ENCODE measurements at places on chromosomes 2 and 18.

- no peak for DNase-seq
Observed at GRCh38 chr2:226971770-226972169, 135.9 kb downstream of the RHBDD1 start.

- DNase-seq, result peak; percentile 37
Observed at GRCh38 chr2:45806563-45807358, 155.3 kb downstream of the PRKCE start.

DNA sequence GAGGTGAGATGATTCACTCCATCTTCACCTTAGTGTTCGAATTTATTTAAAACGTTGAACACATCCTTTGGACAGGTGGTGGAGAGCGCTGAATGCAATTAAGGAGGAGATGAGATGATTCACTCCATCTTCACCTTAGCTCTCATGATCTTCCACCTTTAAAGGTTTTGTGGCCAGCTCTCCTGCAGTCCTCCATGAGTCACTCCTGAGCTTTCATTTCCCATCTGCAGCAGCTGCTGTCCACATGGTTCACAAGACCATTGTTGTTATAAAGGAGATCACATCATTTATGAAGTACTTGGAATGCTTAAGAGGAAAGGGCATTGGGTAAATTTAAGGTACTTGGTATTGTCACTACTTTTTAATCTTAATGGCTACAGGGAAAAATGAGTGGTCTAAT lies 298.5 kb downstream of the PAX3 start:
- no peak for DNase-seq

- no peak for DNase-seq
Observed at GRCh38 chr18:2610549-2610948, 39.2 kb downstream of the NDC80 start.

DNA sequence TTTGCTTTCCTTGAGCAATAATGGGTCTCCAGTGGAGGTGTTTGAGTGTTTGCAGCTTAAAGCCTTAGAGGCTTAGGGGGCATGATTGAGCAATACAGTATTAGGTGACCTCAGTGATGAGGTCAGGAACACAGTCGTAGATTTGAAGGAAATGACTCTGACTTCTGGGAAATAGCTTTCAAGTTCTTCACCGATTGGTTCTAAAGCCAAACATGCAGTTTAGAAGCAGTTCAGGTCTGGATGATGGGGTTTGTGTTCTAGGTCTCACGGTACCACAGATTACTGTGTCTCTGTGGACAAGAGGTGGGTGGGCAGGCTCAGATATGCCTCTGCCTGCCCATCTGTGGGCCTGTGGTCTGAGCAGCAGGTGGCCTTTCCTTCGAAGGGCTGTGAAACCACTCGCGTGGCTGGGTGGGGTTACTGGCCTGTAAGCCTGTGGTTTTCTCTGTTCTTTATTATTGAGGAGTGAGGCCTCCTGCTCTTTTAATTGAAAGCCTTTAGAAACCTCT lies 7.8 kb downstream of the MTHFD2 start:
- peak; percentile 85 for DNase-seq

GRCh38 chr2:204279819-204280218 lies 265.5 kb upstream of the PARD3B start:
- DNase-seq, result no peak

- peak; percentile 70 for DNase-seq
Observed at GRCh38 chr2:239264492-239264837, 136.4 kb downstream of the HDAC4 start.

DNA sequence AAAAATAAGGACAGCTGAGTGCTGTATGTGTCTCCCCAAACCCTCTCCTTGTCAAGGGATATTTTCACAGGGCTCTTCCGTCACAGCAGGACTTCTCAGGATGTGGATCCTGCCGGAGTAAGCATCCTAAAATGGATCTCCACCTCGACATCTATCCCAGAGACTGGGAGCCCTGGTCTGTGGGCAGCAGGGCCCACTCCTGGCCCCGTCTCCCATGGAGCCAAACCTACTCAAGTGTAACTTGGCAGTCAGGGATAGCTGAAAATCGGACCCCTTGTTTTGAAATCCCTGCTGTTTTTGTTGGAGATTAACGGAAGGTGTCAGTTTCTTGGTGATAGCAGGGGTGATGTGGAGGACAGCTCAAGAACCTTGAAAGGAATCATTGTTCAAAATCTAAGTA lies 109.0 kb upstream of the TWIST2 start:
- DNase-seq, result no peak

GRCh38 chr2:138620431-138620830 lies 118.9 kb downstream of the SPOPL start:
- DNase-seq, result no peak

DNA sequence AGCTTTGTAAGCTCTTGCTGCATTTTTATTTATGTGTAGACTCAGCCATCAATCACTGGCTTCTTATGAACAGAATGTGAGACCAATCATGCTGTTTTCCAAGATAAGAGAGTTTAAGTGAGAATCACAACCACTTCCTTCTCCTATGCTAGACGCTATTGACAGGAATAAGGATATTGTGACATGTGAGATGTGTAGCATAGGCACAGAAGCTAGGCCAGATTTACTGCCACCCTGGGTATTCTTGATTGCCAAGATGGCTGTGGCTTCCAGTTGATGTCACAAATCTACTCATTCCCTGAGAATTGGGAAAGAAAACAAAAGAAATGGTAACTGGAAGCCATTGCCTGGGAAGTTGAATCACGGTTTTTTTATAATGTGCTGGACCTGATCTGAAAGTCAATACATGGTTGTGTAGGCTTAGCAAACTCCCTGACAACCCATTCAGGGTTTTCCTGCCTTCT lies 49.9 kb downstream of the RAB27B start:
- no peak for DNase-seq

DNA sequence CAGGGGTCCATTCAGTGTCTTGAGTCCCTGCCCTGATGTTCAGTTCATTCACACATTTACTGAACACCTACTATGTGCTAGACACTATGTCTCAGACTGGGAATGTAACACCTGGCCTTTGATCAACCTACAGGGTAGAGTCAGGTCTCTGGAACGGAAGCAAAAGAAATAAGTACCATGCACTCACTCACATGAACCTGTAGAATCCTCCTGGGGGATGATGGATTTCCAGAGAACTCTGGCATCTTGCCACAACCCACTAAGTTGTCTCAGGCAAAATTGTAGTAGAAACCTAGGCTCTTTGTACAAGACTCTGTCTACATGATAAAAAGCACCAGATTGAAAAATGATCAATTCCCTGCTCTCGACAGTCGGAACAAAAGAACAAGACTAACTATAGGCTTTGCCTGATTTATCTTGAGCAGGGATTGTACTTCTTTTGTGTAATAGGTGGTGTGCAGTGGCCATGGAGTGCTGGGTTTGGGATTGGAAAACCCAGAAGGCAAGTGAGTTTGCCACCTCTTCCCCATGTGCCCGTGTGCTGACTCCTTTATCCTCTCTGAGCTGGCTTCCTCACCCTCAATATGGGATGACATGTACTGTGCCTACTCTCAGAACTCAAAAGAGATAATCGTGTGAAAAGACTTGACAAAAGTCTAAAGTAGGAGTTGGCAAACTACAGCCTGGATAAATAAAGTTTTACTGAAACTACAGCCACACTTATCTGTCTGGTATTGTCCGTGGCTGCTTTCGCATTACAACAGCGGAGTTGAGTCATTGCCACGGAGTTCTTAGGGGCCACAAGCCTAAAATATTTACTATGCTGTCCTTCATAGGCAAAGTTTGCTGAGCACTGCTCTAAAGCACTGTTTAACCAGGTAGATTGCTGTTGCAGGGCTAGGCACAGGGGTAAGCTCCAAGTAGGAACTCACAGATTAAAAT lies 4.4 kb downstream of the CAPN14 start:
- no peak for DNase-seq

- DNase-seq, result no peak
Observed at GRCh38 chr2:156505696-156506095, 69.5 kb downstream of the GPD2 start.

DNA sequence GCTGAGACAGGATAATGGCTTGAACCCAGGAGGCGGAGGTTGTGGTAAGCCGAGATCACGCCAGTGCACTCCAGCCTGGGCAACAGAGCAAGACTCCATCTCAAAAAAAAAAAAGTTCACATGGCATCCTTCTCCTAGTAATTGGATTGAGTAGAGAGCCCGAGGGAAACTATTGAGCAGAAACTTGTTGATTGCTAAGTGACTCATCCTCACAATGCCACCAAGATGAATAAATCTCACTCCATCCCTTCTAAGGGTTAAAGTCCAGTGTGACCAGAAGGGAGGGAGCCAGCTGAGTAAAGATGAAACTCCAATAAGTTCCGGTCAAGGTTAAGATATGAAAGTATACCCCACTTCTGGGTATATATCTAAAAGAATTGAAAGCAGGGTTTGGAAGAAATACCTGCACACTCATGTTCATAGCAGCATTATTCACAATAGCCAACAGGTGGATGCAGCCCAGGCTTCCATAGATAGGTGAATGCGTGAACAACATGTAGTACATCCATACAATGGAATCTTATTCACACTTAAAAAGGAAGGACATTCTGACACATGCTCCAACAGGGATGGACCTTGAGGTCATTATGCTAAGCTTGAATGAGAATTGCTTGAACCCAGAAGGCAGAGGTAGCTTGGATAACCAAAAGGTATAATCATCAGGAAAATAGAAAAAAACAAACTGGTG lies 13.0 kb upstream of the FHL2 start:
- DNase-seq, result no peak

GRCh38 chr2:226717719-226718118 lies 81.9 kb downstream of the IRS1 start:
- no peak for DNase-seq

DNA sequence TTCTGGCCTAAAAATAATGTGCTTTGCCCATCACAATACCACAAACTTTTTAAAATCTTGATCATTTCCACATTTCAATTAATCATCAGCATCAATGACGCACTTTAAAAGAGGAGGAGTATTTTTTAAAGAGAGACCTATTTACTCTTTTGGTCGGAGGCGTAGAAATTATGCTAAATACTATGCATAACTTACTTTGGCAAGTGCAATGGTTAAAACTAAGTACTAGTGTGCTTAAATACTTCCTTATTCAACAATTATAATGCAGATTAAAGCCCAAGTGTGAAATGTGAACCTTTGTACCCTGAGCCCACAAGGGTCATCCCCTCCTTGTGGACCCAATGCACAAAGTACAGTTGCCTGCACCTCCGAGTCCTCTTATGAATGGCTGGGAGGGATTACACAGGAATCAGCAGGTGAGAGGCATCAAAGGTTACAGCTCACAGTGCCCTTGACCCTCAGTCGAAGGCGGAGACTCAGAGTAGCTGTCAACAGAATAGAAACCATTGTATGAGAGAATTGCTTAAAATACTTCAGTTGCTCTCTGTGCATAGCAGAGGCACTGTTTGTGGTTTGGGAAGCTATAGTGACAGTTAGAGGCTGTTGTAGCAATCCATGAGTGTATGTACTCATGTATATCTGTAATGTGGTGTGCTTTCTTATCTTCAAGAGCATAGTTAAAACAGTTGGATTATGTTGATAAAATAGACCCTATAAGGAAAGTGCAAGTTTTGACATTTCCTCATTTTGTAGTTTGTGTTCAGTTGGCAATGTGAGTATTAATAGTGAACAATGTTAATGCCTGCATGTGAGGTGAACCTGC lies 151.7 kb upstream of the ITGA4 start:
- peak; percentile 89 for DNase-seq

DNA sequence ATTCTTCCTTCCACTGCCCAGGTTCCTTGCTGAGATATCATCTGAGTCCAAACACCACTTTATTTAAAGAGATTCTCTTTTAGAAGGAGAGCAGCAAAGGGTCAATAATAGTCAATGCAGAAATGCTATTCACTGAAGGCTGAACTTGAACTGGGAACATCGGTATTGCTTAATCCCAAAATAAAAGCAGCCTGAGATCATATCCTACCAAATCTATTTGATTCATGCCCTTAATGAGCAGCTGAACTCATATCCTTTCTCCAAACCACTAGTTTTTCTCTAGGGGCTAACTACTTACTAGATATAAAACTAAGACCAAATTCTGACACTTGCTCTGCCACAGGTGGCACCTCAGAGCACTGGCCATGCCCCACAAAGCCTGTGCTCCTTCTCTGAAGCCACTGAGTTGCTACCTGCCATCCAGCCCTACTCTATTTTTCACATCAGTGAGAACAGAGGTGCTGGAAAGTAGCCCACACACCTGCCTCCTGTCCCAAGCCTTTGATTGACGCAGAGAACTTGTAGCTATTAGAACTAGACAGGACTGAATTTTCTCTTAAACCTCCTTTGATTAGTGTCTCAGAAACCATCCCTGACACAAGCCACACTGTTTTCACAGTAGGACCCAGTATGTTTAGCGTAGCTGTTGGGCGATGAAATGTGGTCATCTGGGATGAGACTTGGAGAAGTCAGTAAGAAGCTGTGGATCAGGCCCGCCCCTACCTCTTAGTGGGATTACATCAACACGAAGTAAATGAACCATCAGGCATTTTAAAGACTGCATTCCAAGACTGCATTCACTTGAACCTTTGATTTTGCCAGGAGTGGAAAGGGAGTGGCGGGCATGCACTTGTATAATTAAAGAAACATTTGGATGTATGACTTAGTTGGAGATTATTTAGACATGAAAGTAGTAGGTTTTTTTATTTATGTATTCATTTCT lies 124.3 kb downstream of the RBMS1 start:
- no peak for DNase-seq

DNA sequence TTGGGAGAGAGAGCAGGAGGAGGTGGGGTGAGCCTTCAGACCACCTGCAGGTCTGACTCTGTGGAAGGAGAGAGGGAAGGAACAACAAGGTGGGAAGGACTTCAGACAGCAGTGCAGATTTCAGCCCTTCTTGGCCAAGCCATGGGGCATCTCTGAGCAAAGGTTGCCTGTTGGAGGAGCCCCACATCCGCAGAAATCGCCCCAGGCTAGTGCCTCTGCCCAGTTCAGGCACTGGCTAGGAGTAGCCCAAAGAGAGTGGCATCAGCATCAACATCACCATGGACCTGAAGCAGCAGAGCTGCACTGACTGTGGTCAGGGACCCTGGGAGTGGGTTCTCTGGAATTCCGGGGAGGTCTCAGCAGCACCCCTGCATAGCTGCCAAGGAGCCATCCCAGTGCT lies 10.2 kb downstream of the GPR55 start:
- peak; percentile 36 for DNase-seq

DNA sequence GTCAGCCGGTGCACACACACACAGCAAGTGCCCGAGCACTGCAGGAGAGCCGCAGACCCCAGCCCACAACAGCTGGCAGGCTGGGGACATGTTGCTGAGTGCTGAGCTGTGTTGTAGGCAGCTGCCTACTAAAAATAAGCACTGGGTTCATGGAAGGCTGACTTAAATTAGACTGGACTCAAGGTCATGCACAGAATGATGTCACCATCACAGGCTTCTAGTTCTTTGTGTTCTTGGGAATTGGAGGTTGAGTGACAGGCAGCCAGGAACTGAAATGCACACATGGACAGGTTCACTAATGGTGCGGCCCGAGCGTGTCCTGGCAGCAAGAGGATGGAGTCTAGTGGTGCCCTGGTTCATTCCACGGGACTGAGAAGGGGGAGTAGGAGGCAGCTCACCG lies 71.3 kb downstream of the VWA3B start:
- DNase-seq, result peak; percentile 21
